ENCODE measurements at places on chromosomes 2 and 18.
A peak's percentile ranks its signal among the peaks of the same experiment; 100 is the strongest.

DNA sequence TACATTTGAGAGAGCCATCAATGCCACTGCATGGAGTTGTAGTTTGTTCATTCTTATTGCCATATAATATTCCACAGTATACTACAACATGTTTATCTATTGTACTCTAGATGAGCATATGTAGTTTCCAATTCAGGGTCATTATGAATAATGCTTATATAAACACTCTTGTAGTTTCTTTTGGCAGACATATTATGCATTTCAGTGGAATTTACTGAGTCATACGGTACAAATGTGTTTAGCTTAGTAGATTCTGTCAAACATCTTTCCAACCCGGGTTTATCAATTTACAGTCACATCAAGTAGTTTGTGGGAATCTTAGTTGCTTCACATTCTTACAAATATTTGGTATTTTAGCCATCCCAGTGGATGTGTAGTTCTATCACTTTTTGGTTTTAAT lies 161.1 kb downstream of the KCNH7 start:
- DNase-seq: no peak

- DNase-seq: no peak
Measured at GRCh38 chr2:221572821-221573429, 821 bp upstream of the EPHA4 start.

DNA sequence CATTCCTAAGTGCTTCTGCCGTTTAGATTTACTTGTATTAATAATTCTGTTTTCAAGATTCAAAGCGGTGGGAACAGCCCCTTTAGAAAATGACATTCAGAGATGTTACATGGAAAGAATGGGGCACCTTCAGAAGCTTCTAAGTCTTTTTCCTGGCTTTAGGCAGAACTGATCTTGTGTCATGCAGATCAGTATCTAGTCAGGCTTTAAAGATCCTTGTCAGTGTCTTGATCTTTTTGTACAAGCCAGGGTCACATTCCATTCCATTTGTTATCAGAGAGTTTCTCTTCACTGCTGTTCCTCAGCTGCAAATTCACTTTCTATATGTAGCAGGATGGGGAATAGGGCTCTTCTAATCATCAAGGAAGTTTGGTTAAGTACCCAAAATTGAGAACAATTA lies 275.3 kb downstream of the DCC start:
- no peak for DNase-seq

GRCh38 chr18:48622911-48623431 lies 84.1 kb downstream of the CTIF start:
- DNase-seq: no peak

DNA sequence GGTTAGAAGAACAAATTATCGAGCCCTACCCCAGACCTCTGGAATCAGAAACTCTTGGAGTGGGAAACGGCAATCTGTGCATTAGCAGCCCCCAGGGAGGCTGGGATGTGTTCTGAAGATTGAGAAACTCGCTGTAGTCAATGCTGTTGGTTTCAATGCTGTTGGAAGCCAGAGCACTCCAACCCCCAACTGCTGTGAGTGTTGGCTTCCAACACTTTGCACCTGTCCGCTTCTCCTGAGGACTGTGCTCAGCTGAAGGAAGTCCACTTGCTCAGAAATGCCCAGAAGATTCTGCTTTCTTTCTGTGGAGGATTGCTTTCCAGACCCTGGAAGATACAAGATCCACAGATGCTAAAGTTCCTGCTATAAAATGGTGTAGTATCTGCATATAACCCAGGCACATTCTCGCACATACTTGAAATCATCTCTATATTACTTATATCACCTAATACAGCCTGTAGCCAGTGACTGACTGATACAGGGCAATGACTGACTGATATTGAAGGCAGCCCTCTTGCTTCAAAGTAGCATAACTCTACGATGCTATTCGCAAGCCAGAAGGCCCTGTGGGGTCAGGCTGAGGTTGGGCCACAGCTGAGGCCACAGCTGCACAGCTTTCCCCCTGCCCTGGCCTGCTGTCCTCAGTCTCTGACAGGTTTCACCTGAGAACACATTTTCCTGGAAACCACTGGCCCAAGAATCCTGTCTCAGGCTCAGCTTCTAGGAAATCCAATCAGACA lies 757.7 kb upstream of the ID2 start:
- DNase-seq: no peak

DNA sequence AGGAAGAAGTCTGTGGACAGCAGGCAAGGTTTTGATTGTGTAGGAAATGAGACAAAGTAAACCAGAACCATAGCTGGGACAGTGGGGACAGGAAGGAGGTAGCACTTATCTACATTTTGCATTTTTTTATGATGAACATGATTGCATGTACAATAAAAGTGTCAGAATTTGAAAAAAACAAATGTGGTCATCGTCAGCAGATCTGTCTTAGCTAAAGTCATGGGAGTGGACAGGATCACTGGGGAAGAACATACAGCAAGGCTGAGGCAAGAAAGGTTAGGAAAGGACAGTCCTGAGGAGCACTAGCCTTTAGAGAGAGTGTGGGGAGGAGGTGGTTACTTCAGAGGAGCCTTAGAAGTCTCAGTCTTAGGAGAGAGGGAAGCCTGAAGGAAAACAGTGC lies 35.1 kb upstream of the SLC14A2 start:
- no peak for DNase-seq

DNA sequence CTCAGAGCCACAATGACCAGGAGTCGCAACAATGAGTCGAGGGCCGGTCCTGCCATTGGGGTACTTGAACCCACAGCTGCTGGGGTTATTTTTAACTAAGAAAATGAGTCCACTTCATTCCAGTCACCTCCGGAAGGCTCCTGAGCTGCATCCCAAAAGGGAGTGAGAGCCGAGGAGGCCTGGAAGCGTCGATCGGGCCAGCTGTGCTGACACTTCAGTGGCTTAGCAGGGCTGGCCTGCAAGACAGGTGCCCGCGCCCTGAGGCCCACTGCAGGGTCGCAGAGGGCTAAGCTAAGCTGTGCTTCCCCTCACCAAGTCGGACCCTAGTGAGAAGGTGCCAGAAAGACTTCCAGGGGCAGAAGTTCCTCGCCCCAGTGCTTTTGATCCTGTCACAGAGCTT lies 21.1 kb downstream of the TBC1D8 start:
- DNase-seq: no peak

DNA sequence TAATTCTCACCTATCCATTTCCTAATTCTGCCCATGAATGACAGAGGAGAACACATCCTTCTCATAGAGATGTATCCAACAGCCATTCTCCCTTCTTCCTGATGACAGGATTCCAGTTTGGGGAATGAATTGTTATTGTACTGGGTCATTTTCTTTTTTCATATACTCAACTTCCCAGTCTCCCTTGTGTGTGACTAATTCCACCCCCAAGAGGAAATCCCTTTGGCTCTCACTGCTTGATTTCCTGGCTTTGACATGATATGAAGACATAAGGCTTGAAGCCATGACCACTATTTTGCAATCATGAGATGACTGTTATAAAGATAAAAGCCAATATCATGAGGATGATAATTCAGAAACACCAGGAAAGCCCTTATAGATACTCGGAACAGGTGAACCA lies 384.7 kb upstream of the ACVR2A start:
- no peak for DNase-seq

DNA sequence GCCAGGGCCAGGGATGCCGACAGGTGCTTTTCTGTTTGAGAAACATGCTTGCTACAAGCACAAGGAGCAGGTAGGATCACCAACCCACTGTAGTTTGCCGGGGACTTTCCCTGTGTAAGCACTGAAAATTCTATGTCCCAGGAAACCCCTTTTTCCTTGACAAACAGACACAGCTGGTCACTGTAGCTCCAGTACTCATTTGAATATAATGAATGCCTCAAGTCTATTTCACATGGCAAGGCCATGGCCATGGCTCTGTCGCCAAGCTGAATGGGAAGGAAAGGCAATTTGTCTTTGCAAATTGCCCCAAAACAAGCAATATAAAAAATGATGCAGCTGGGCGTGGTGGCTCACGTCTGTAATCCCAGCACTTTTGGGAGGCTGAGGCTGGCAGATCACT lies 49.6 kb upstream of the IGFBP2 start:
- no peak for DNase-seq

GRCh38 chr2:96184989-96185388 lies 23.6 kb downstream of the STARD7 start:
- no peak for DNase-seq

GRCh38 chr2:224405841-224406370 lies 4.0 kb upstream of the FAM124B start:
- DNase-seq: no peak

GRCh38 chr18:69064063-69064462 lies 266.2 kb downstream of the CCDC102B start:
- no peak for DNase-seq

GRCh38 chr18:22570492-22570891 lies 152.8 kb upstream of the CTAGE1 start:
- no peak for DNase-seq

DNA sequence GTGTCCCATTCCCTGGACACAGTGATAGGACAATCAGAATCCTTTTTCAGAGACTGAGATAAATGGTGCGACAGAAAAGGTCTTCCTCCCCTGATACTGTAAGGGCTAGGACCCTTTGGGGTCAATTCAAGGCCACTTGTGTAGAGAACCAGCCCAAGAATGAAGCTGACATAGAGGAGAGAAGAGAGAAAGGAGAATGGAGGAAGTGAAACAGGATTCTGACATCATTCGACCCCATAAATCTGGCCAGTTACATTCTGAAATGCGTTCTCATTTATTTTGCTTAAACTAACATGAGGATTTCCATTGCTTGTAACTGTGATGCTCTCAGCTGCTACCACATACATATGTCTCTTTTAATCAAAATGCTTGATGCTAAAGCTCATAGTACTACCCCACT lies 148.1 kb downstream of the TMEM163 start:
- no peak for DNase-seq

GRCh38 chr2:28436525-28437051 lies 43.9 kb downstream of the FOSL2 start:
- no peak for DNase-seq

DNA sequence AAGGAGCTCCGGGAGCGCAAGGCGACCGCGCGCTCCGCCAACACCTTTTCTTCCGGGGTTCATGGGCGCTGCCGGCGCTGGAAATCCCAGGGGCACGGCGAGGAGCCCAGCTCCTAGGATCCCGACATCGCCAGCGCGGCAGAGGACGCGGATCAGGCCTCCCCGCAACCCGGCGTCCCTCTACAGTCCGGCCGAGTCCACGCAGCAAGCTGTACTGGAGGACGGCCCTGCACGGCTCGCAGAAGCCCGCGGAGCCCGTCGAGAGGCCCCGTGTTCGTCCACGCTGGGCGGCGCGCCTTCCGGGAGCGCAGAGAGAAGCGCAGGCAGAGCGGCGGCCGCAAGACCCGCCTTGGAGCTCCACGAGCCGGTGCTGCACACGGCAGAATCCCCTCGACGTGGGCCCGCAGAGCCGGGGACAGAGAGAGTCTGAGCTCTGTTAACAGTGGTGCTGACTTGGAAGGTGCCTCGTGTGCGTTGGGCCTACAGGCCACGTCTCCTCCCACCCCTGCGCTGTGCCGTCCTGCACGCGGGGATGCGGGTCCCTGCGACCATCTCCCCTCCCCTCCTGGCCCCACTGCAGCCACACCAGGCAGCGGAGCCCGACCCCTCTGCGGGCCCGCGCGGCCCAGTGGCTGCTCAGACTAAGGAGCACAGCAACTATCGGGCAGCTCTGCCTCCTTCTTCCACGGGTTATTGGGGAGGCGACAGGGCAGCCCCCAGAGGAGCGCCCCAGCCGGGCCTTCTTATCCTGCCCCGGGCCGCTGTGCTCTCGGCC lies 28.1 kb upstream of the PTPN2 start:
- no peak for DNase-seq

- no peak for DNase-seq
Measured at GRCh38 chr18:24239341-24239740, 100.5 kb downstream of the CABYR start.

DNA sequence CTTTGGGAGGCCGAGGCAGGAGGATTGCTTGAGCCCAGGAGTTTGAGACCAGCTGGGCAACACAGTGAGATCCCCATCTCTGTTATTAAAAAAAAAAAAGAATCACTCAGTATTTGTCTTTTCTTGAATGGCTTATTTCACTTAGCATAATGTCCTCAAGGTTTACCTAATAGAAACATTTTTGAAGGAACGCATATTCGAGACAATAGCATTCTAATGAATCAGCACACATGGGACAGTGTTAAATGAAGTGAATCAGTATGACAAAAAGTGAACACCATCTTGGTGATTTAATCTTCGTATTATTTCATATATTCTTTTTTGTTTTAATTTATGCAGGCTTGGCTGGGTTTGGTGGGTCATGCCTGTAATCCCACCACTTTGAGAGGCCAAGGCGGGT lies 44.7 kb downstream of the WIPF1 start:
- no peak for DNase-seq

DNA sequence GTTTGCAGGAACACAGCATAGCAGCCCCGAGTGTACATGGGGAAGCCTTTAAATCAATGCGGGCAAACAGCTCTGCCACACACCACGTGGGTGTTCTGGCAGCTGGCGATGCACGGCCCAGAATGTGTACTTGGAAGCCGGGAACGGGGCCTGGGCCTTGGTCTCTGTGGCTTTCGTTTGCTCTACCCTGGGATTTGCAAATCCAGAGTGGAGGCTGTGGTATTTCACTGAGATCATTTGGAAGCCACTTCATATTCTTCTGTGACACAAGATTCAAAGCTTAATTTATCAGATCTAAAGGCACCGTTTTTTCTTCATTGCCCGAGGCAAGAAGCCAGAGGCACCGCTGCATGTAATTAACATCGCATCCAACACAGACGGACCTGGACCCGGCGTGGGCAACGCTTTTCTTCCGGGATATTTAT lies 246.3 kb upstream of the MYT1L start:
- DNase-seq: no peak

DNA sequence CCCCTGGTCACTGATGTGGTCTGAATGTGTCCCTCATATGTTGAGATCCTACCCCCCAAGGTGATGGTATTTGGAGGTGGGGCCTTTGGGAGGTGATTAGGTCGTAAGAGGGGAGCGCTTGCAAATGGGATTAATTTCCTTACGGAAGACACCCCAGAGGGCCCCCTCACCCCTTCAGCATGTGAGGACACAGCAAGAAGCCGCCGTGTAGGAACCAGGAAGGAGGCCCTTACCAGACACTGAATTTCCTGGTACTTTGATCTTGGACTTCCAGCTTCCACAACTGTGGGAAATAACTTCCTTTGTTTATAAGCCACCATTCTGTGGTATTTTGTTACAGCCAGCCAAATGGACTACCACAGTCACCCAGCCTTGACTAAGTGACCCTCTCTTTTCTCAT lies 35.9 kb downstream of the NCK2 start:
- no peak for DNase-seq

- DNase-seq: peak; percentile 65
Measured at GRCh38 chr2:151258121-151258520, 3.5 kb downstream of the RBM43 start.

Measured in BJ (cell line).